HT-29 (cell line): ENCODE measurements at places on chromosomes 16 and 17.

DNA sequence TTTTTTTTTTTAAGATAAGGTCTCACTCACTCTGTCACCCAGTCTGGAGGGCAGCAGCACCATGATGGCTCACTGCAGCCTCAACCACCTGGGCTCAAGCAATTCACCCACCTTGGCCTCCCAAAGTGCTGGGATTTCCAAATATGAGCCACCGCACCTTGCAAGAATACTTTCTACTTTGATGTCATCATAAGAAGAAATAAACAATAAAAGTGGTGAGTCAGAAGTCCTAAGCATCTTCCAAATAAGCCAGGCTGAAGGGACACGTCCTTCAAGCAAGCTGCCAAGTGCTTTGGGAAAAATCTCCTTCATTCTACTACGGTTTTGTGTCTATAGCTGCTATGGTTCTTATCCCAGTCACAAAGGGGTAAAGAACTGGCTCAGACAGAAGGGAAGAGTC is 20.3 kb downstream of the HASPIN start:
- no peak for DNase-seq

GRCh38 chr17:16975277-16975651 is 3.3 kb upstream of the TNFRSF13B start:
- DNase-seq, result no peak

- peak; percentile 56 for DNase-seq
Measured at GRCh38 chr17:41510251-41511065, 5.0 kb upstream of the KRT13 start.

- DNase-seq, result no peak
Measured at GRCh38 chr16:23824909-23825308, 10.9 kb upstream of the PRKCB start.

DNA sequence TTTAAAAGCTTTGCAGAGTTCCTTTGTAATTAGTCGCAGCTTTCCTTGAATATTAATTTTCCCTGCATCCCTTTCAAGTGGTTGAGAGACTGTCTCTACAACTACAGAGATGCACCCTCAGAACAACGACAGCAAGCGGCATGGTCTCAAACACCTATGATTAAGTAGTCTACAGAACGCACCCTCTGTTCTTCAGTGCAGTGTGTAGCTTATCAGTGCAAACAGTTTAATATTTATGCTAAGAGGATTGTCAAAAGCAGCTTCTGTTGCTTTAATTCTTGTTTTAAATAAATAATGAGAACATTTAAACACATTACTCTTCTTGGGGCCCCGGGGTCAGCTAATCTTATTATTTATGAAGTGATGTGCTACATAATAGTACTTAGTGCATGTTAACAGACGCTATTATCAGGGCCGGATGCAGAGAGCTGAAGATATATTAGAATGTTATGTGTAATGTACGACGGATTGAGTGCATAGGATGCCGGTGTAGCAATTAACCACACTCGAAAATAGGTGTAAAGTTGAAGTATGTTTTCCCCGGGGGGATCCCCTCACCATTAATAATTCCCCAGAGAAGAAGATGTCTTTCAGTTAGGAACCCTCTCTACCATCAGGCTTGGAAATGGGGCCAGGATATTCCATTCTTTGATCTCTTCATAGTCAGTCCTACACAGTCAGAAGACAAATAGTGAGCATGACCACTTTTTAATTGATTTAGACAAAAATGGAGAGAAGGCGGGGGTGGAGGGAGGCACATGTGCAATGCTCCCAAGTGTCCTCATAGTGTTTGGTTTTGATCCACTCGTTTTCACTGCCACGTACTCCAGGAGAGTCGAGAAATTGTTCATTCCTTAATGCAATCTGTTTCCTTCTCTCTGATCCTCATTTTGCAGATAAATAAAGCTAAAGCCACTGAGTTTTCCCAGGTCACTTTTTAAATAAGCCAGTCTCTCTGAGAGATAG is 176.3 kb downstream of the IRX3 start:
- no peak for DNase-seq

DNA sequence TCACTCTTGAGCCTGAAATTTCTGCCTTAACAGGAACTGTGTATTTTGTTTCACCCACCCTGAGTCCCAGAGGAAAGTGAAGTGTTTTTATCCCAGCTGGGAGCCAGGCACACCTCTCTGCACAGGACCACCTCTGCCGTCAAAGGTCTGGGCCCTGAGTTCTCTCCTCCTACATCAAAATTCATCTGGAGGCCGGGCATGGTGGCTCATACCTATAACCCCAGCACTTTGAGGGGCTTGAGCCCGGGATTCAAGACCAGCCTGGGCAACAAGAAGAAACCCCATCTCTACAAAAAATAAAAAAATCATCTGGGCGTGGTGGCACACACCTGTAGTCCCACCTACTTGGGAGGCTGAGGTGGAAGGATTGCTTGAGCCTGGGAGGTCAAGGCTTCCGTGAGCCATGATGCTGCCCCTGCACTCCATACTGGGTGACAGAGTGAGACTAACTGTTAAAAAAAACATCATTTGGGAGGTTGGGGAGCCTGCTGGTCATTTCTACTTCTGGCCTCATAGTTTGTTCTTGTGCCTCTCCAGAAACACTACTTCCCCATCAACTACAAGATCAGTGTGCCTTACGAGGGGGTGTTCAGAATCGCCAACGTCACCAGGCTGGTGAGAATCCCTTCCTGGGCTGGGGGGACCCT is 9.8 kb downstream of the IL34 start:
- DNase-seq, result no peak

DNA sequence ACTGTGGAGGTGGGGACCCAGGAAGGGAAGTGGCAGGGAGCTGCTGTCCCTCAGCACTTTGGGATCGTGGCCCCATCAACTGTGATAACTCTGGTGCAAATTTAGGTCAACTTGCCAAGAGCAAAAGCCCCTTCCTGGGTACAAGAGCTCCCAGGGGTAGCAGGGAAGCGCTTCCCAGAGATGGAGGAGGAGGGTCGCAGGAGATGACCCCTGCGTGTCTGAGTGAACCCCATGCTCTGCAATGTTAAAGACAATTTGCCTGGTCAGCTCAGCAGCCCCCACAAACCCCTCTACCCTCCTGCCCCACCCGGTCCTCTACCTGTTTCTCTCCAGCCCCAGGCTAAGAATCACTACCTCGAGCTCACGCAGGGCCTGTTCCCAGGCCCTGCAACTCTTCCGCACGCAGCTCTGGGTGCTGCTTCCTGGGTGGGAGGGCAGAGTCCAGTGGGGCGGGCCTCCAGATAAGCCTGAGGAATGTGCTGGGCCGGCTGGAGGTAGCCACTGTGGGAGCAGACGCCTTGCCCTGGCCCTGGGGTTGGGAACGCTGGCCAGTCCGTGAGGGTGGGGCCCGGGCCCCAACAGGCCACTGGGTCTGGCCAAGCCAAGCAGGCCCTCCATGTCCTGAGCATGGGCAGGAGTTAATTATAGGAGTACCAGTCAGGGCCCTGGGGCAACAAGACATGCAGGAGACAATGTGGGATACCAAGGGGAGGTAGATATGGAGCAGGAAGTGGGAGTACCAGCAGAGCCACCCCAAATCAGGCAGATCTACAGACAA is 6.1 kb downstream of the DOK4 start:
- DNase-seq, result peak; percentile 88

- DNase-seq, result no peak
Measured at GRCh38 chr17:36993227-36993626, 44.5 kb downstream of the AATF start.

DNA sequence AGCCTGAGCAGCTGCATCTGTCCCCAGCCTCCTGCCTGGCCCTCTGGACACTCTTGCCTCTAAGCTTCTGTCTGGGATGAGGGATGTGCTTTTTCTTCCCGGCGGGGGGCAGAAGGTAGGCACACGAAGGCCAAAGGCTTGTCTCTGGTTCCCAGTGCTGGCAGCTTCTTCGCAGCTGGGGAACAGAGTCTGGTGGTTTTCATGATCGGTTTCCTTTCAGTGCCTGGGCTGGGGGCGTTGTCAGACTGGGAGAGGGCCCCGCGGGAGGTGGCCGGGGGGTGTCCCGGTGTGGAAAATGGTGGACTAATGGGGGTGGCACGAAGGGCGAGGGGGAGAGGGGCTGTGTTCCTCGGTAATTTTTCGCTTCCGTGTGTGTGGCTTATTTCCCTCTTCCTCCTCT is 988 bp downstream of the RAP1GAP2 start:
- DNase-seq, result no peak

- no peak for DNase-seq
Measured at GRCh38 chr17:80574496-80574895, 29.9 kb downstream of the RPTOR start.

DNA sequence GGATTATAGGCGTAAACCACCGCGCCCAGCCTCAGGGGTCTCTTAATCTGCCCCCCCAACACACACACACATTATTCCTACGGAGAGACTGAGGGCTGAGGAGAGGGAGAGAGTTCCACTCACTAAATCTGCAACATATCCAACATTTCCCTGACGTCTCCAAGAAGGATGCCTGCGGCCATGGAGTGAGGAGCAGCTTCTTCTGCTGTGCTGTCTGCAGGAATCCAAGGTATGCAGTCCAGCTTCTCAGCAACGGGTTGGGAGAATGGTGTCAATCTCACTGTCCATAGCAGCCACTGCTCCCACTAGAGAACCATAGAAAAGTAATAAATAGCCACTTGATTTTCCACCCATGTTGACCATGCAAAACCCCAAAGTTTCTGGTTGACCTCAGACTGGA is 5.1 kb upstream of the PLXDC1 start:
- DNase-seq, result no peak
